ENCODE measurements at places on chromosomes 5 and 9.
A peak's percentile ranks its signal among the peaks of the same experiment; 100 is the strongest.

- no peak for DNase-seq
Measured at GRCh38 chr5:119343052-119343451, 12.8 kb upstream of the TNFAIP8 start.

GRCh38 chr9:34591248-34591916 is 1.9 kb upstream of the CNTFR start:
- DNase-seq: peak; percentile 63

DNA sequence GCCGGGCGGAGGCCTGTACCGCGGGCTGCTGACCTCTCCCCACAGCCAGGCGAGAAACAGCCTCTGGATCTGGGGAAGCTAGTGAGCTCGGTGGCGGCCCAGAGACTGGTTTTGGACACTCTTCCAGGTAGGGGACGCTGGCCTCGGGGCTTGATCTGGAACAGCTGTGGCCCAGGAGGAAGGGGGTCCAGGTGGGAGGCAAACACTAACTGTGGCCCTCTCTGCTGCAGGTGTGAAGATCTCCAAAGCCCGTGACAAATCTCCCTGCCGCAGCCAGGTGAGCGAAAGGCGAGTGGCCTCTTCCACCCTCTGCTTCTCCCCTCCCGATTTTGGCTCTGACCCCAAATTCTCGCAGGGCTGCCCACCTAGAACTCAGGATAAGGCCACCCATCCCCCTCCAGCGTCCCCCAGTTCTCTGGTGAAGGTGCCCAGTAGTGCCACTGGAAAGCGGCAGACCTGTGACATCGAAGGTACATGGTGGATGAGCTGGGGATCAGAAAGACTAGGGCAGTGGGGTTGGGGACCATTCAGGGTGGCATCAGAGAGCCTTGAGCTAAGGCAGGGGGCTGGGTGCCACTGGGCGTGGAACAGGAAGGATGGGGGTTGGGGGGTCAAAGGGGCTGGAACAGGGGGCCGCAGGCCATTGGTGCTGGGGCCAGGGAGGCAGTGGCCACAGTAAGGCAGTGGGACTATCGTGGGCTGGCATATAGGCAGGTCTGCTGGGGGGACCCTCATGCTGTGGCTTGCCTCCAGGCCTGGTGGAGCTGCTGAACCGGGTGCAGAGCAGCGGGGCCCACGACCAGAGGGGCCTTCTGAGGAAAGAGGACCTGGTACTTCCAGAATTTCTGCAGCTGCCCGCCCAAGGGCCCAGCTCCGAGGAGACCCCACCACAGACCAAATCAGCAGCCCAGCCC is 12.9 kb upstream of the SLC34A1 start:
- DNase-seq: no peak

DNA sequence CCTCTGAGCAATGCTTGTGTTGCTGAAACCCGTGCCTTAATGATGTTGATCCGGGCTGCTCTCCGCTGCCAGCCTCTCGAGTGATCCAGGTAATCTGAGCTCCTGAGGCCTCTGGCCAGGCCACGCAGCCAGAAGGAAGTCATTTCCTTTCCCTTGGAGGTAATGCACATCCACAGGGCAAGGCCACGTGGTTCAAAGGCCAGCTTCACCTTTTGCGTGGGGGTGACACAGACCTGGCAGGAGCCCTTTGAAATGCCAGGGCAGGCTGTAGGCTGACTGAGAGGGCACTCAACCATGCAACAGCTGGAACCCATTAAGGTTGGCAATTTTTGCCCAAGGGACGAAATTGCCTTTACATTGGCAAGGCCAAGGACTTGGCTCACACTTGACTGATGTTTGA is 80.4 kb downstream of the LIX1 start:
- no peak for DNase-seq

DNA sequence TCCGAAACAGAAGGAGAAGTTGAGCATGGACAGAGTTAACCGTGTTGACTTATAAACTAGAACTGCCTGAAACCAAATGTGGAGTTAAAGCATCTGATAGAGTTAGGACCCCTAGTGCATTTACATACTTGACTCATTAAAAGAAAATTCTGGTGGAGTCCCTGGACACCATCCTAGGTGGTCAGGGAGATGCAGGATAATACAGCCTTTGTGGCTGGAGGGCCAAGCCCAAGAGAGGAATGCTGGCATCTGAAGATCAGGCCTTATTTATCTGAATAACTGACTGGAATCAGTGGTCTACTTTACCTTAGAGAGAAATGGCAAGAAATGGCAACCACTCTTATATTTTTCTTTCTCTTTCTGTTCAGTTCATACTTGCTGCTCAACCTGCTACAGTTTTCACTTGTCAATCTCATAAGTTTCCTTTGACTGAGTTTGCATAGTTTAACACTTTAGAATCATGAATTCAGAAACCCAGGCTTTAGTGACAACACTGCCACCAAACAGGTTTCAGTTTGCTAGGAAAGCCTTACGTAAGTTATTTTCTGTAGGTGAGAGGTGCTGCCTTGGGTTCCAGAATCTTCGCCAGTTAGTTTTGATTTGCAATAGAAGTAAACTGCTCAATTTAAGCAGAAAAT is 10.2 kb downstream of the CMYA5 start:
- DNase-seq: no peak

GRCh38 chr9:10562581-10563343 is 50.0 kb downstream of the PTPRD start:
- no peak for DNase-seq

GRCh38 chr9:131841765-131842318 is 102.0 kb upstream of the RAPGEF1 start:
- no peak for DNase-seq

DNA sequence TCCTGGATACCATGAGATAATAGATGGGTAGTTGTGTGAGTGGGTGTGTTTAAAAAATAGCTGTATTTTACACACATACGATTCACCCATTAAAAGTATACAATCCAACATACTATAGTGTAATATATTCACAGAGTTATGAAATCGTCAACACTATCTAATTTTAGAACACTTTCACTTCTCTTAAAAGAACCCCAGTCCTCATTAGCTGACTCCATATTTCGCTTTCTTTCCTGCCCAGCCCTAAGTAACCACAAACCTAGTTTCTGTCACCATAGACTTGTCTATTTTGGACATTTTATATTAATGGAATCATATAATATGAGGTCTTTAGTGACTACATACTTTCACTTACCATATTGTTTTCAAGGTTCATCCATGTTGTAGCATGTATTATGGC is 63.8 kb upstream of the S1PR3 start:
- DNase-seq: no peak

- DNase-seq: no peak
Measured at GRCh38 chr5:36680066-36680465, 73.7 kb downstream of the SLC1A3 start.

DNA sequence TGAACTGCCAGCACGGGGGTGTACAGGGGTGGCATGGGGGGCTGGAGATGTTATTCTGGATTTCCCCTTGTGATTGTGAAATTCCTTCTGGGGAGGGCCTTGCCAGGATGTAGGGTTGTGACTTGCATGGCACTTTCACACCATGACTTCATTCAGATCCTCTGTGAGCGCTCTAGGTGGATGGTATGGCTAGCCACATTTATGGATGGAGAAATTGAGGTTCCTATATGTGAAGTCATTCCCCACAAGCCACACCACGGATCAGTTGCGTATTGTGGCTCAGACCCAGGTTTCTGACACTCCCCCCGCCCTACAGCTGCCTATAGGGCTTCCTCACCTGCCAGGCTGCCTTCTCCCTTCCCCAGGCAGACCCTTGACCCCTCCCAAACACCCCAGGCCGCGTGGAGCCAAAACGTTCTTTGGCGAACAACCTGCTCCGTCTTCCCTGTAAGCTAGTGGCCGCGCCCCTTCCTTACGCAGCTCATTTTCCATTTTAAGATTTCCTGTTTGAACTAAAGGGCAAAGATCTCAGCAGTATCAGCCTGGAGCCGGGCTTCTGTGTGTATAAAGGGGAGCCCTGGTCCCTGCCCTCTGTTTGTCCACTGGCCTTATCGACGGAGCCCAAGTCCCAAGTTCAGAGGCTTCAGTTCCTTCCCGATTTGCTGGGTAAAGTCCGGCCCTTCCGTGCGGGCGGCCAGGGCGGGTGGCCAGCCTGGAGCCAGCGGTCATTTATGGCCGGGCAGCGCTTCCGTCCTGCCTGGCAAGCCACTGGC is 97.8 kb upstream of the KLF4 start:
- no peak for DNase-seq

- DNase-seq: no peak
Measured at GRCh38 chr9:128128836-128129590, 1.5 kb upstream of the PTGES2 start.

- no peak for DNase-seq
Measured at GRCh38 chr5:178126556-178126955, 4.3 kb upstream of the RMND5B start.

DNA sequence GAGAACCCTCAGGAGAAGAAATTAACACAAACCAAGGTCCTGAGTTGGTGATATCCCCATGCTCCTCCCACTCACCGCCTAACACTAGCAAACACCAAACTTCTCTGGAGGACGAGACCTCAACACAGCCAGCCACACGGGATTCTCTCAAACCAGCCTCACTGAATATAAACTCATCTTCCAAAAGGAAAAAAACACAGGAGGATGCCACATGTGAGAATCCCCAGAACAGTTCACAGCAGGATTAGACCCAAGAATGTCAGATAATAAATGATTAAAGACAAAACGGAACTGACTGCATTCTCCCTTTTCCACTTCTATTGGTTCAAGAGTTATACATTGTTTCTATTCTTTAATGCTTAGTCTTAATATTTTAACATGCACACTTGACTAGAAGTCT is 89.2 kb downstream of the LPAR1 start:
- DNase-seq: no peak

GRCh38 chr5:175811589-175811988 is 59.8 kb upstream of the CPLX2 start:
- no peak for DNase-seq

DNA sequence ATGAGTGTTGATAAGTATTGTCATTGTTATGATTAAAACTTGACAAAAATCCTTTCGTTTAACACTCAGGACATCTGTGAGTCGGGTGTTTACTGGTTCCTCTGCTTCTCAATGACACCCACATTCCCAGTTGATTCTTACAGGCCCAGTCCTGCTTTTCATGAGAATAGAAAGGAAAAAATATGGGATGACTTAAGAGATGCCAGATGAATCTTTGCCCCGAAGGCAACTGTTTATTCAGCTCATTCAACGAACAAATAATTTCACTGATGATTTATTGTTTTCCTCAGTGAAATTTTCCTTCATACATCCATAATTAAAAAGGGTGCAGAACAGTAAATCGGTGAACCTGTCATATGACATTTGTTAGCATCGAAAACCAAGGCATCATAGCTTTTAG is 452.4 kb upstream of the WWC1 start:
- DNase-seq: no peak

- DNase-seq: no peak
Measured at GRCh38 chr5:172144931-172145869, 42.8 kb downstream of the STK10 start.

DNA sequence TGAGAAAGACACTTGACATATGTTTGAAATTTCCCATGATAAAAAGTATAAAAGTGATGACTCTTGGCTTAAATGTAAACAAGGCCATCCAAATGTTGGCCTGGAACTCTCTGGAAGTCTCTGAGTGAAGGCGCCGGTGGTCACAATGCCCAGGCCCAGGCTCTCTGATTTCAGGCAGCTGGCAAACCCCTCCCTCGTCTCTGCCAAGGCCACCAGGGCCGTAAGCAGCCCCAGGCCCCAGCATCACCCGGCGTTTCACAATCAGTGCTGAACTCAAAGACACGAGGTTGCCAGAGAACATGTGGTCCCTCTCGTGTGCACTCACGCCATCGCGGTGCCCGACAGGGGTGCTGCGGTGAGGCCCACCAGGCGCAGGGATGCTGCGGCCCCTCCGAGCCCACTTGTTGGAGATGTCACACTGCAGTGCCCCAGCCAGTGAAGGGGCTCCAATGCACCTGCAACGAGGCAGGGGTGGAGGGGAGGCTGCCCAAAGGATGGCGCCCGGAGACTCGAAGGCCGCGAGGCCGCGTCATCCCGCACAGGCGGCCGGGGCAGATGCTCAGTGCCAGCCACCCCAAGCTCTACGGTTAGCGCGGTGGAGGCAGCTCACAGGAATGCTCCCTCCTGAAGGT is 15.0 kb downstream of the LPCAT1 start:
- DNase-seq: no peak

GRCh38 chr5:178325311-178325678 is 92.7 kb upstream of the PHYKPL start:
- DNase-seq: no peak

GRCh38 chr5:111953351-111954127 is 196.5 kb upstream of the NREP start:
- DNase-seq: no peak

GRCh38 chr9:131366761-131367401 is 27.0 kb upstream of the PRRC2B start:
- DNase-seq: no peak

DNA sequence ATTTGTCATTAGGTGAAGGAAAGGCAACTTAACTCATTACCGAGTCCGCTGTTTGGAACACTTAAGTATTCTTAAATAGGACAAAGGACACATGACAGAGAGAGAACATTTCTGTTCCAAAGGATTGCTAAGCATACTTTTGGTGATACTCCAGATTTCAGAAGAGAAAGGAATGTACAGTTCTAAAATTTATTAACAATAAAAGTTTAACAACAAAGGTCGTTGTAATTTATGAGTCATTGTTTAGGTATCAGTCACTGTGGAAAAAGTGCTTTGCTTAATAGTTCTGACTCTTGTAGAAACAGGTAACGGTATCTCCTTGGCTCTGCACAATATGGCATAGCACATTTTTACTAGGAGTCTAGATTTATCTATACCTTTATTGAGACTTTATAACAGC is 36.3 kb upstream of the PAM start:
- DNase-seq: no peak

- no peak for DNase-seq
Measured at GRCh38 chr5:180187767-180188166, 21.2 kb downstream of the RASGEF1C start.

Measured in effector memory CD4-positive, alpha-beta T cell (primary cell).